ENCODE measurements at places on chromosomes 6 and 20.

GRCh38 chr6:21596949-21597682 is 3.6 kb downstream of the SOX4 start:
- DNase-seq, result peak; percentile 21

DNA sequence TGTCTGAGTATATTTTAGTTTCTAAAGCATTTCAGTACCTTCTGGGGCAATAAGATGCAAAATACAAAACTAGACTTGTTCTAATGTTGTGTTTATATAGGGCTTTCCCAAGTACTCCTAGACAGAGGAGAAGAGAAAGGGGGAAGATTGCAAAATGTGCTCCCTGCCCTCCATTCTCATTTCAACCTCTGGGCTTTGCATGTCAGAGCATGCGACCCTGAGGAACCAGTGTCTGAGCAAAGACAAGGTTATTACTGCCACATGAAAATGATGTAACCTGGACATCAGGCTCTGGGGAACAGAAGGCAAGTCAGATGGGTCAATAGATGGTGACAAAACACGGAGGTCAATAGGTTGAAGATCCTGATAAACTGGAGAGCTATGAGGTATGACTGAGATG is 253.5 kb upstream of the TCF21 start:
- DNase-seq, result no peak

- DNase-seq, result no peak
These were observed 13.1 kb upstream of the APMAP start for GRCh38 chr20:25005661-25006060.

DNA sequence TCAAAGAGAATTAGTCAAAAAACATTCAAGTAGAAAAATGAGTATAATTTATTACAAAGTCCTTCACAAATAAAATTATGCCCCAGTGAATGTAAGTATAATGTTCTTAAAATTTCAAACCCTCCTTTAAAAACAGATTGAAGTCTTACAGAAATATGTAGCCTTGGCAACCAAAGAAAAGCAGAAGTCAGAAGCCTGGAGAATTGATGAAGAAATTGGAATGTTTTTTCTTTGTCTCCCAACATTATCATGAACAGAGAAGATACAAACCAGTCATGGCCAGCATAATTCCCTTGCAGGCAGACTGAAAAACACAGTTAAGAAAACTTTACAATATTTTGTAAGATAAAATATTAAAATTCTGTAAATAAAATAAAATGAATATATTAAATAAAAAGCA is 221.9 kb downstream of the TBC1D32 start:
- DNase-seq, result no peak

DNA sequence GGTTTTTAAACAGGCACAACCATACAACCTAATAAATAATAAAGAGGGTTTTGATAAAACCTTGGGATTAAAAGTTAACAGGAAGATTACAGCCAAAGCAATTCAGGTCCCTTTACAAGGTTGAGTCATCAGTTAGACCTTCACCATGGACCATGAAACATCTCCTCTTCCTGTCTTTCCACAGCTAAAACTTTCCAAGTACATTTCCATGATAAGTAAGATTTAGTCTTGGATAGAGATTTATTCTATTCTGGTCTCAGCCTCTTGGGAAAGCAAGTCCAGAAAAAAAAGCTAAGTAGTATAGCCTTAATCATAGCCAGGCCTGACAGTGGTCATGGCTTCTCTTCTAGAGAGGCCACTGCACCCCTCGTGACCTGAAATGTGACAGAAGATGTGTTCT is 2.9 kb upstream of the PRSS35 start:
- no peak for DNase-seq

DNA sequence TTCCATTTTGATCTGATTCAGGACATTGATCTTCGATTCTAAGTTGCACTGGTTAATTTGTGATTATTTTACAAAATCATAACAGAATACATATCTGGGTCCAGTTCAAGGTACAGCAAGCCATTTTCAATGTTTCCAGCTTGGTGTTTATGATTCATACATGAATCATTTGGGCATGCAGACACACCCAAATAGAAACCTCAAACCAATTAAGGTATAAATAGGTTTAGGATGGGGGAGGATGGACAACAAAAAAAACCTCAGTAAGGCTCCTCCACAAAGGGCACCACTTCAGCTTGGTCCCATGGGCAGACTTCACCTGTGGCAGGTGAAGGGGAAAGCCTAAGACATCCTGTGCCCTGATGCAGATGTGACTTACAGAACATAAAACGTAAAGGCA is 192.7 kb downstream of the KHDC1L start:
- DNase-seq, result no peak

- peak; percentile 14 for DNase-seq
These were observed 107.5 kb downstream of the FAXC start for GRCh38 chr6:99241905-99242534.

GRCh38 chr6:165760126-165760802 is 97.2 kb upstream of the PDE10A start:
- no peak for DNase-seq

- DNase-seq, result no peak
These were observed 16.4 kb upstream of the BMP7 start for GRCh38 chr20:57282670-57283361.

DNA sequence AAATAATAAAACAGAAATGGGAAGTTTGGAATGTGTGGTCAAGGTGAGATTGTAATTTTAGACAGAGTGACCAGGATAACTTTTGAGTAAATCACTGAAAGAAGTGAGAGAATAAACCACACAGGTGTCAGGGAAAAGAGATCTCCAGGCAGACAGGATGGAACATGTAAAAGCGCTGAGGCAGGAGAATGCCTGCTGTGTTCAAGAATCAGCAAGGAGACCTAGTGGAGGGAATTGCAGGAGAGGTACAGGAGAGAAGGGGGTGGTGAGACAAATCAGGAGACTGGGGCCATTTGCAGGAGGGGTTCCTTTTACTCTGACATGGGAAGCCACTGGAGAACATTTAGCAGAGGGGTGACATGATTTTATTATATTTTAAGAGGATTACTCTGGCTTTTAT is 456.7 kb downstream of the NKAIN2 start:
- no peak for DNase-seq

DNA sequence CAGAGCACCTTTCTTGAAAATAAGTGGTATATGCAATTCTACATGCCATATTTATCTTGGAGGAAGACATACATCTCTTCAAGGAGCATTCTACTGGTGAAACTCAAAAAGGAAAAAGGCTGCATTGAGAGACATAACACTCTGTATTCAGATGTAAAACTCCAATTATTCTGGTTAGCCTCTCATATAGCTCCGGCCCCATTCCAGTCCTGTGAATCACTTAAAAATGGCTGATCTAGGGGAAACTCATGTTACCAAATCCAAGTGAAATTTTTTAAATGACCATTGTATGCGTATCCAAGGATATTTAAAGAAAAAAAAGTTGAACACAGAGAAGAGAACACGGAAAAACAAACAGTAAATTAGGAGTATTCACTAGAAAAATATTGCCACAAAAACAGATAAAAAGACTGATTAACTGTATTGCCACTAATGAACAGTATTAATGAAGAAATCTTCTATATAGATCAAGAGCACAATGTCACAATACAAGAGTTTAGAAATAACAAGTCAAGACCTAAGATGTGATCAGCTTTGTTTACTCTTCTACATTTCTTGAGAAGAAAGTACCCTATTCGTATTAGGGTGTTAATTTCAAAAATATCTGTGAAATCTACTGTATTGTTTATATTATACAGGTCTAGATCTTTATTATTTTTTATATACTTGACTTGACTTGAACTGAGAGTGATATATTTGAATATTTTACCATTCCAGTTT is 124.5 kb upstream of the GJE1 start:
- DNase-seq, result no peak

DNA sequence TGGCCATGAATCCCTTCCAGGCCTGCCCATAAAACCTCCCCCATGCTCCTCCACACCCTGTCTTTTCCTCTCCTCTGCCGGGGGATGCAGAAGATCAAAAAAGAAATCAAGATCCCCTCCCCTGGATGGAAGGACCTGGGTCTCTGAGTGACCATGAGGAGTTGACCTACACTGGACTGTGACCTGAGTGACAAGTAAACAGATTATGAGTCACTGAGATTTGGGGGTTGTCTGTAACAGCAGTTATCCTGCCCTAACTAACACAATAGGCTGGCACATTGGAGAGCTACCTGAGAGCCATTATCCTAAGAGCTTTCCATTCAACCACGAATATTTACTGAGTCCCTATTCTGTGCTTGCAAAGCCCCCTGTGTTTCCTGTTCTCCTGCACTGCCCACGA is 28.4 kb upstream of the SIRPA start:
- DNase-seq, result no peak
